ENCODE measurements at places on chromosomes 3 and 15.

- DNase-seq = no peak
These were observed 174.9 kb downstream of the TNIK start for GRCh38 chr3:171285287-171285686.

- DNase-seq = no peak
These were observed 1.2 kb upstream of the UBP1 start for GRCh38 chr3:33441225-33441976.

- DNase-seq = no peak
These were observed 82.1 kb downstream of the IL5RA start for GRCh38 chr3:3027976-3028567.

GRCh38 chr3:170780955-170781354, 89.0 kb downstream of the RPL22L1 start:
- DNase-seq = no peak

- no peak for DNase-seq
These were observed 296.8 kb downstream of the RORA start for GRCh38 chr15:60932051-60932915.

- no peak for DNase-seq
These were observed 107.4 kb downstream of the LMLN start for GRCh38 chr3:198067416-198067815.

- DNase-seq = no peak
These were observed 113.1 kb upstream of the C15orf61 start for GRCh38 chr15:67407786-67408185.

DNA sequence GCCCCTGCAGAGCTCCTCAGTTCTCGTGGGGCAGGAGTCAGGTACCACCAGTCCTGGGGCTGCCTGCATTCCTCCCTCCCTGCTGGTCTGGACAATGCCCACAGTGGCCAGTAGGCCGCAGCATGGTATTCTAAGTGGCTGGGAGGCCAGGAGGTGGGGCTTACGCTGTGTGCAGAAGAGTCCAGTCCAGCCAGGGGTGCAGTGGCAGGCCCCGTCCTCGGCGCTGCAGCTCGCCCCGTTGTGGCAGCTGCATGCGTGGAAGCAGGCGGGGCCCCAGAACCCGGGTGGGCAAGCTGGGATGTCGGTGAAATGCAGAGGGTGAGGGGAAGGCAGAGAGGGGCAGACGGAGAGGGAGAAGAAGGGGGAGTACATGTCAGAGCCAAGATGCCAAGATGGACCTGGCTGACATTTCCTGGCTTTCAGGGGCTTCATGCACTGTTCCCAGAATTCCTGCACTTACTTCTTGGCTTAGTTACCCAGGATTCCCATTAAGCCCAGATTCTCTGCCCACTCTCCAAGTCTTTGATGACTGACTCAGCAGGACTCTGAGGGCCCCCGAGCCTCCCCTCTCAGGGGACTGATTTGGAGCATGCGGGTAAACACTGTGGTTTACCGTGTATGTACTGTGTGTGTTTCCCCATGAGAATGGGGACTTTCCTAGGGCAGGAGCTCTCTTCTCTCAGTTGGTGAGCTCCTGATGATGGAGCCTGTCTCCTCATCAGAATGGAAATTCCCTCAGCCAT, 47.5 kb downstream of the RAB11A start:
- peak; percentile 52 for DNase-seq

DNA sequence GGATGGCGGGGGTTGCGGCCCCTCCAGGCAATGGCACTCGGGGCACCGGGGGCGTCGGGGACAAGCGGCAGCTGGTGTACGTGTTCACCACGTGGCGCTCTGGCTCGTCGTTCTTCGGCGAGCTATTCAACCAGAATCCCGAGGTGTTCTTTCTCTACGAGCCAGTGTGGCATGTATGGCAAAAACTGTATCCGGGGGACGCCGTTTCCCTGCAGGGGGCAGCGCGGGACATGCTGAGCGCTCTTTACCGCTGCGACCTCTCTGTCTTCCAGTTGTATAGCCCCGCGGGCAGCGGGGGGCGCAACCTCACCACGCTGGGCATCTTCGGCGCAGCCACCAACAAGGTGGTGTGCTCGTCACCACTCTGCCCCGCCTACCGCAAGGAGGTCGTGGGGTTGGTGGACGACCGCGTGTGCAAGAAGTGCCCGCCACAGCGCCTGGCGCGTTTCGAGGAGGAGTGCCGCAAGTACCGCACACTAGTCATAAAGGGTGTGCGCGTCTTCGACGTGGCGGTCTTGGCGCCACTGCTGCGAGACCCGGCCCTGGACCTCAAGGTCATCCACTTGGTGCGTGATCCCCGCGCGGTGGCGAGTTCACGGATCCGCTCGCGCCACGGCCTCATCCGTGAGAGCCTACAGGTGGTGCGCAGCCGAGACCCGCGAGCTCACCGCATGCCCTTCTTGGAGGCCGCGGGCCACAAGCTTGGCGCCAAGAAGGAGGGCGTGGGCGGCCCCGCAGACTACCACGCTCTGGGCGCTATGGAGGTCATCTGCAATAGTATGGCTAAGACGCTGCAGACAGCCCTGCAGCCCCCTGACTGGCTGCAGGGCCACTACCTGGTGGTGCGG, 1.9 kb downstream of the CHST2 start:
- DNase-seq = peak; percentile 53

- DNase-seq = no peak
These were observed 106.3 kb downstream of the LRRK1 start for GRCh38 chr15:101025501-101025885.

- no peak for DNase-seq
These were observed 41.4 kb upstream of the CCDC80 start for GRCh38 chr3:112682361-112682760.

DNA sequence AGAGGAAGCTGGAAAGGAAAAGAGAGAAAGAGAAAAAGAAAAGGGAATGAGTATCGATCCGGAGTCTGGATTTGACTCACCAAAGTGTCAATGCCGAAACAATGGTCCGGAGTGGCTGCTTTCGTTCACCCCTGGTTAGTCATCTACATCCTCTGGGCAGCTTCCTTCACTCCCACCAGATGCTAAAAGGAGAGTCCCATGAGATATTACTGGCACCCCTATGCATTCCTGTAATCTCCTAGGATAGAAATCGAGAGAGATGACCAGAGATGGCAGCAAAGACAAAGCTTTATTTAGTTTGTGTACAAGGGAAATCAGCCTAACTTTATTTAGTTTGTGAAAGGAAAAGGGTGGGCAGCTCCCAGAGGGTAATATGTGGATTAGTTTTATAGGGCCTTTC, 622.2 kb downstream of the ZPLD1 start:
- no peak for DNase-seq

GRCh38 chr3:64444490-64445108, 219.3 kb upstream of the PRICKLE2 start:
- no peak for DNase-seq

GRCh38 chr15:70023769-70024491, 73.8 kb downstream of the TLE3 start:
- no peak for DNase-seq

GRCh38 chr15:41286665-41287333, 45.6 kb downstream of the OIP5 start:
- DNase-seq = no peak

DNA sequence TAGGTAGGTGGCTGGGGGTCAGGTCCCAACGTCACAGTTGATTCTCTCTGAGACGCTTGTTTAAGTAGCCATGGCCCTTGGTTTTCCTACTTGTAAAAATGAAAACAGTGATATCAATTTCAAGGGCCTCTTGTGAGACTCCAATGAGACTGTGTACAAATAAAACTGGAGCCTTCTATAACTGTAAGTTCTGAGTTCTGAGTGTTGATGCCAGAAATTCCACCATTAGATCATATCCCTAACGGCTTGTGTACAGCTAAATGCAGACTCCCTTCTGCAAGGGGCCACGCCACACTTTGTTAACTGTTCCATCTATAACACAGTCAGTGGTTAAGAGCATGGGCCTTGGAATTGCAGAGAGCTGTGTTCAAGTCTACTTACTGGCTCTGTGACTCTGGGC, 267.3 kb downstream of the TLE3 start:
- no peak for DNase-seq

- no peak for DNase-seq
These were observed 98.3 kb upstream of the ALDH1A3 start for GRCh38 chr15:100781061-100781960.

- peak; percentile 89 for DNase-seq
These were observed 17.8 kb downstream of the TTC14 start for GRCh38 chr3:180619723-180620122.

Measured in endothelial cell of umbilical vein (primary cell).